ENCODE measurements at places on chromosomes 5 and 9.
A peak's percentile ranks its signal among the peaks of the same experiment; 100 is the strongest.

- DNase-seq, result no peak
Observed at GRCh38 chr9:22134390-22134789, 125.3 kb upstream of the CDKN2B start.

- DNase-seq, result no peak
Observed at GRCh38 chr9:126436545-126437267, 110.1 kb downstream of the MVB12B start.

DNA sequence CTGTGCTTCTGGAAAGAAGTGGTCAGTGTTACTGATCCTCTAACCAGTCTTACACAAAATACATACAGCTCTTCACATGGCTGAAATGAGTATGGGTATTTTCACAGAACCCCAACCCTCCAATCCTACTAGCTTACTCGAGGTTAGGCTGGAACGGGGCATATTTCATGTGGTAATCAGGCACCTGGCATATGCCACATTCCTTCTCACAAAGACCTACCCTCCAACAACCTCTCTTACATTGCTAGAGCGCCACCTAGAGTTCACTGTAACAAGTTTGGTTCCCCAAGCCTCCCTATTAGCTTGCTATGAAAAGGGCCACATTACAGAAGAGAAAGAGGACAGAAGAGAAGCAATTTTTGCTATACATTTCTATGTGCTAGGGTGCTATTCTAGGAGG is 597.3 kb downstream of the PRELID2 start:
- DNase-seq, result no peak

GRCh38 chr9:33138768-33139167 is 28.4 kb downstream of the B4GALT1 start:
- DNase-seq, result no peak

DNA sequence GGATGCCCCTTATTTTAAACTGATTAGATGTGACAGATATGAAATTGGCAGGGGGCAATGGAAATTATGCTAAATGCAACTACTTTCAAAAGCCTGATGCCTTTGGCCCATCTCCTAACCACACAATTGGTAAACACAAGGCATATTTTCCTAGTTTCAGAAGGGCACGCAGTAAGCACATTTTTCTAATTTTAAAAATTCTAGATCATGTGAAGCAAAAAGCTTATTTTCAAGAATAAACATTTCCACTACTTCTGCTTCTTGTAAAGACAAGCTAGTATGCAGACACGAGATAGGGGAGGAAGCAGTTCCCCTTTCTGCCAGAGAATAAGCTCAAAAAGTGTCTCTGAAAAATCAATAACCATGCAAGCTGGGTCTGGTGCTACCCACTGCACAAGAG is 67.7 kb downstream of the ABCA1 start:
- DNase-seq, result no peak

- DNase-seq, result no peak
Observed at GRCh38 chr9:91843623-91844148, 106.3 kb downstream of the ROR2 start.

GRCh38 chr9:19283072-19283710 is 52.7 kb downstream of the DENND4C start:
- DNase-seq, result no peak

DNA sequence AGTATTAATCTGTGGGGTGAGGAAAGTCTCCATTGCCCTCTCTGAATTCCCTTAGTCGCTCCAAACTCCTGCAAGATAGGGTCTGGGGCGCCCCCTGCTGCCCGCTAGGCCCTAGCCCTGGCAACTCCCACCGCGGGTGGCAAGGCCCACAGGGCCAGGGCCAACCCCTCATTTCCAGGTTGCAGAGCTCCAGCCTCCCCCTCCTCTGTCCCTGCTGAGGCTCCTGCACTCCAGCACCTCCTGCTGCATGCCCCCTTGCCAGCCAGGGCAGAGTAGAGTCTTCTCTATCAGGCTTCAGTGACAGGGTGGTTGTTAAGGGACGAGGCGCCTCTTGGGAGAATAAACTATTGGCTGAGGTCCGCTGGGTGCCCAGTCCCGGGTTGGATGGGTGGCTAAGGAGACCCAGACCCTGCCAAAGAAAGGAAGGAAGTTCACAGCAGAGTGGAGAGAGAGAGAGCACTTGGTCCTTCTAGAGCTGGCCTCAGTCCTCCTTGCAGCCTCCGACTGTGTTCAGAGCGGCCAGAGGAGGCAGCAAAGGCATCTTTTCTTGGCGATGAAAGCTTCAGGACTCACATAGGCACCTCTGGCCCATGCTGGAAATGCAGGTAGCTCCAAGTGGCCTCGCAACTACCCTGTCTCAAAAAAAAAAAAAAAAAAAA is 45.6 kb downstream of the SAR1B start:
- DNase-seq, result peak; percentile 75

- DNase-seq, result no peak
Observed at GRCh38 chr9:111898331-111899096, 1.9 kb downstream of the UGCG start.

DNA sequence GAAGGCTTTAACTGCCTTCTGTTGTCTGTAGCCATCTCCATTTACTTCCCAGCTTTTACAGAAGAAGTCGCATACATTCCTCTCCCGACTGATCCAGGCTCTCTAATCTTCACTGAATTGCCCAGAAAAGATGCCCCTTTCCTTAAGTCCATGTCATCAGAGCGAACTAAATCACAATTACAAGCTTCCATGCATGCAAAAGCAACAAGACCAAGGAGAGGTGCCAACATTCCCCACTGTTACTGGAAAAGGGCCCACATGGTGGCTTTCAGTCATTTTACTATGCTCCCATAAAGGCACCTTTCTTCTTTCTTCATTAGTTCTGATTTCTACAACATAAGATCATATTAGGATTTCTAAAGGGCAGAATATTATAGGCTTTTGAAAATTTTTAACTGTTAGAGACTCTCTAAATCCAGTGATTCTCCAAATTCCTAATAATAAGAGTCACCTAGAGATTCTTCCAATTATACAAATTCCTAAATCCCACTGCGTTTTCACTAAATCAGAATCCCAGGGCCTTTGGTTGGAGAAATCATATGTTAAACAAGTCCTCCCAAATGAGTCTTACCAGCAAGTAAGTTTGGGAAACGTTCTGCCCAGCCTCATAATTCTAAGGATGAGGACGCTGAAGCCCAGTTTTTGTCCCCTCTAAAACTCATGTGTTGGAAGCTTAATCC is 17.0 kb upstream of the ZFR start:
- no peak for DNase-seq

DNA sequence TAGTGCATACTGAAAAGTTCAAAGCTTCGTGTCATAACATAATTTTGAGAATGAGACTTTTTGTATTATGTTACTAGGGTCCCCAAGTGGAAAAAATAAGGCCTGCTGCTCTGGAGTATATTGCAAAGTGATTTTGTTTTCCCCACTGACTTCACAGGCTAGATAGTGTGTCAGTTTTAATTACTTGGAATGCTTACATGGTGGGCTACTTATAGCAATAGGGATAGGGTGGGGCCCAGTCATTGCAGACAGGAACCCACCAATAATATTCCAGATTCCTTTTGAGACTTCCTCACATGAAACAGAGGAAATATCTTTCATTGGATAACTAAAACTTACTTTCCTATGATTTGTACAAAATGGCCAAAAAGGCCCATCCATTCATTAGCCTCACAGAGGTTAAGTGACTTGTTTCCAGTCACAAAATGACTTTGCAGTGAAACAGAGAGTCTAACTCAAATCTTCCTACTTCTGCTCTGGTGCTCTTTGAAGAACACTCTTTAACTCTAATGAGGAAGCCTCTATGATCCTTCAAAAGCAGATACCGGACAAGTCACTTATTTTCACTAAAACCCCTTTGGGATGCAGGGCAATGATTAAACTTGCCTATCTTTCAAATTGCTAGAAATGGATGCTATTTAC is 16.2 kb upstream of the MEF2C start:
- no peak for DNase-seq

DNA sequence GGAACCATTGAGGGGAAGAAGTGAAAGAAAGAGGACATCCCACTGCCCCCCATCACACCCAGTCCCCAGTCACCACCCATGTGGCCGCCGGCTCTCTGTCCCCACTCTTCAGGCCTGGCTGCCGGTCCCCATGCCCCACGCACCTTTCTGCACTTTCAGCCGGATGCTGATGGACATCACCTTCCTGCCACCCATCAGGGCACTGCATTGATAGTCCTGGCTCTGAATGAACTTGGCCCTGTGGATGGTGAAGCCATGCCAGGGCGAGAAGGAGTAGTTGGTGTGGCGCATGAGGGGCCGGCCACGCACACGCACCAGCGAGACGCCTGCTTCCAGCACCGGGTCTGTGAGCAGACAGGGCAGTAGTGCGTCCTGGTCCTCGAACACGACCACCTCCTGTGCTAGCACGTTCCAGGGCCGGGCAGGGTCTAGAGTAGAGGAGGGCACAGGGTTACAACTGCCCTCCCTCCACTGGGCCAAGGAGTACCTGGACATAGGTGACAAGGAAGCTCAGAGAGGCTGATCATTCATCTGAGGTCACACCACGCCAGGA is 6.4 kb downstream of the CSF1R start:
- DNase-seq, result no peak

GRCh38 chr5:37554938-37555337 is 175.8 kb downstream of the WDR70 start:
- DNase-seq, result no peak

DNA sequence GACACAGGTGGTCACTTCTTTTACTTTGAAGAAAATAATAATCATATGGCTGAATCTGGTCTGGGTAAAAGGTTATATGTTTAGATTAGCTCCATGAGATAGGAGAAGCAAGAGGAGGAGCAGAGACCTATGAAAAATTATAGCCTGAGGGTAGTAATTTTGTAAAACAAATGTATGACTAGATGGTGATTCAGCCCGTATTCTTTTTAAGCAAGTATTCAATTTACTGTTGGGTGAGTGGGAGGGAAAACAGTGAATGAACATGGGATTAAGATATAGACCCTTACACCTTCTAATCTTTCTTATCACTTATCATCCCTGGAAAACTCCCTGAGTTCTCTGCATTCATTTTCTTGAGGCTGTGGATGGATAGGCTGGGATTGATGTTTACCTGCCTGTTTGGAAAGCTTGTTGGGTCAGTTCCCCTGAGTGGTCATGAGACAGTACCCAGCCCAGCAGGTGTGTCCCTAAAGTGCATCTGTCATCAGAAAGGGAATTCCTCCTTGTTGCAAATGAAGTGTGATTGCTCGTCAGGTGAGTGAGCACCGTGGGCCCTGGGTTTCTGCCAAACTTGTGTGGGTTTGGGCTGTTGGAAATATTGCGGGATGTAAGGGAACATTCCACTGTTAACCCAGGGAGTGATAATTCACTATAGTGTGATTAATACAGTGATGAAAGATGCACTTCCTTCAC is 101.2 kb upstream of the GDNF start:
- DNase-seq, result no peak

DNA sequence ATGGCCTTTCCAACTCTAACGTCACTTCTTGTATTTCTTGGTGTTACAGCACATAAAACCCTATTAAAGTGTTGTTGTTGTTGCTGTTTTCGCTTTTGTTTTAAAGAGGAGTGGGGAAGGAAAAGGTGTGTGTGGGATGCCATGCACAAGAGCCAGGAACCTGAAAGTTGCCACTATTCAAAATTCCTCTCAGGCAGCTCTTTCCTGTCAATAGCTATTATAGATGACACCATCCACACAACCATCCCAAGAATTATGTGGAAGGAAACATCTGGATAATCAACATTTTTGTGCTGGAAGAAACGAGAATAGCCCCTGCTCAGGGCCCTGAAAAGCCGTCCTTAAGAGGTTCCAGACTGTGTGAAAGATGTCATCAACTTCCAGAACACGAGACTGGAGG is 79.3 kb downstream of the SHB start:
- DNase-seq, result no peak

DNA sequence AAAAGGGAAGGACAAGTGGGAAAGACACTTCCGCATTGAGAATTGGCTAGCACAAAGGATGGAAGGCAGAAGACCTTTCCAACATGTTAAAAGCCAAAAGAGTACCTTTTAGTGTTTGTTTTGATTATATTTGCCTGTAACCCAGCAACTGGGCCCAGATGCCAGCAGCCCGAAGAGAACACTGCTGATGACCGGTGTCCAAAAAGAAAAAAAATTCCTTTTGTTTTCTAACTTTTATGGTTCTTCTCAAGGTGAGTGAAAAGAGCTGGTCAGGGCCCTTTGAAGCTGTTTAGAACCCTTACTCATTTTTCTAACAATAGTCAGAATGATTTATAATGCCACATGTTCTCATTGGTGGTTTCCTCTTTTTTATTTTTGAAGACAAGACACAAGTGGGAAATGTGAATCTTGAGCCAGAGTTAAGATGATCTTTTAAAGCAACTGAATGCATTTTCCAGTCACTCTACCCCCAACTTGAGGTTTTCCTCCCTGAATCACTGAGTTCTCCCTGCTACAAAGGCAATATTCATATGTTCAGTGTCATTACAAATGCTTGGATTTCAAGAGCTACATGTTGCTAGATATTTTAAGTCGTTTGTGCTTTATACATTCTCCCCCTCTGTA is 32.3 kb upstream of the ZNF462 start:
- no peak for DNase-seq

DNA sequence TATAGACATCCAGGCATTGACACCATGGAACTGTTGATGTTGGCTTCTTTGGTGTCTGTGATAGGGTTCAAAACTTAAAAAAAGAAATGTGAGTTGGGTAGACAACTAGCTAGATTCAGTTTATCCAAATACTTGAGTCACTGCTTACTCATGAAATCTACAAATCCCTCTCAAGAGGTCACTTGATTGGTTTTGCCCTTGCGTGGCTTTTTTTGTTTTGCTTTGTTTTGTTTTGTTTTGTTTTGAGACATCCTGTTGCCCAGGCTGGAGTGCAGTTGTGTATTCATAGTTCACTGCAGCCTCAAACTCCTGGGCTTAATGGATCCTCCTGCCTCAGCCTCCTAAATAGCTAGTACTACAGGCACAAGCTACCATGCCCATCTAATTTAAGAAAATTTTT is 10.5 kb upstream of the ENTREP1 start:
- DNase-seq, result no peak

DNA sequence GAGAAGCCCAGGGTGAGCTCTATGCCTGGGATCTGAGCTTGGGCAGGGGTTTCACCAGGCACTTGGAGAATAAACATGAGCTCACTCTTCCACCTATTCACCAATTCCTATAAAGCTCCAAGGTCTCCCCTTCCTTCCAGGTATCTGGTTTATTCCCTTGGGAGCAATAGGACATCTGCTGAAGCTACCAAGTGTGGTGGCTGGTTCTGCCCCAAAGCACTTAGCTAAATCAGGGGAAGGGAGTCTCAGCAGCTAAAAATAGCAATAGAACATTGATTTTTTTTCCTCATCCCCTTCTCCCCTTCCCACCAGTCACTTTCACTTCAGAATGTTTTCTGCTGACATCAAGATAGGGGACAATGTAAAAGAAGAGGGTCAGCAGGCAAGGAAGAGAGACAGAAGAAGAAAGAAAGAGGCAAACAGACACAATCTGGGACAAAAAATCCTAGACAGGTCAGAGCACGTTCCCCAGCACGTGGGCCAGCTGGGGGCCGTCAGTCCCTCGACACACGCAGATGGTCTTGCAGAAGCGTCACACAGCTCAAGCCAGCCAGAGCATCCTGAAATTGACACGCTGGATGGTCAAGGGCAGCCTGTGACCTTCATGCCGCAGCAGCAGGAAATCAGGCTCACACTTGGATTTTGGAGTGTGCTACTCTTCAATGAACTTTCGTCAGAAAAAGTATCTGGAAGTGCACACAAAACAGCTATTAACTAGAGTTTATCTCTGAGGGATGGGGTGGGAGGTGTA is 176.0 kb downstream of the ZNF608 start:
- no peak for DNase-seq

All from 8988T (cell line).